ENCODE measurements at places on chromosomes 4 and X.

DNA sequence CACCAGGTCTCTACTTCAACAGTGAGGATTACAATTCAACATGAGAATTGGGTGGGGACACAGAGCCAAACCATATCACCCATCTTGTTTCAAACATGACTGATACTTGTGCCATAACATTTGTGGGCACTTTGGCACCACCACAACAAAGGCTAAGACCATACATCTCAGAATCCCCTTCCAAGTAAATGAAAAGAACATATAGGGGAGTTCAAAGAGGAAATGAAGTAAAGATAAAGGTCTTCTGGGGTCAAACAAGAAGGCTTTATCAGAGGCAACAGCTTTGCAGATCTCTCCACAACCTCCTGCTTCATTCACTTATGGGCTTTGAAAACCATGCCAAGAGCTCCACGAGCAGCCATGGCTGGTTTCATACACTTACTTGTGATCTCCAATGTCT is 122.7 kb downstream of the ANKRD50 start:
- DNase-seq: no peak

DNA sequence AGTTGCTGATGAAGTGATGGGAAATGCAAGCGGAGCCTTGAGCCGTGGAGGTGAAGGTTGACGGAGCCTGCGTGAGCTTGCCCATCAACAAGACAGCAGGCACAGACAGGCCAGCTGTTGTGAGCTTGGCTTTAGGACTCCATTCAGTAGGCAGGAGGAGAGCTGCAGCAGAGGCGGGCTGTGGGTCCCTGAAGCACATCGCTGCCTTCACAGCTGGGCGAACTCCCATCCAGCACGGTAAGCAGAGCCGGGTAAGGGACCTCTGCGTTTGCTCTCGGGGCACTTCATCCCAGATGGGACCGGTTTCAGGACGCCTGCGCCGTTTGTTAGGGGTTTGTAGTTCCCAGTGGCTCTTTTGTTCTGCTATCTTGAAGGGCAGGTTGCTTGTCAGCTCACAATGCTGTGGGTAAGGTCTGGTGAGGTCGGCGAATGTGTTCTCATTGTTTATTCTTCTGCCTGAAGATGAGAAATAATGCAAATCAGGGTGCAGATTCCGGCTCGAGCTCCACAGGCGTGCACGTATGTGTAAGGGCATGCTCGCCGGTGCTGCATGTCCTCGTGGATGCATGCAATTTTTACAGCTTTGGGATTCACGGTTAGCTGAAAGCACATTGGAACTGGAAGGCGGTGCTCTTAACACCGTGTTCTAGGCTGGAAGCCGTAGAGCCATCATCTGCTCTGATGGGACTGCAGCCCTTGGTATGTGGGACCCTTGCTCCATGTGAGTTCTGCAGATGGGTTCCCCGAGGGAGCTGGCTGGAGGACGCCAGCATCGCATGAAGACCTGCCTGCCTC is 54.6 kb upstream of the CLDN34 start:
- DNase-seq: no peak

DNA sequence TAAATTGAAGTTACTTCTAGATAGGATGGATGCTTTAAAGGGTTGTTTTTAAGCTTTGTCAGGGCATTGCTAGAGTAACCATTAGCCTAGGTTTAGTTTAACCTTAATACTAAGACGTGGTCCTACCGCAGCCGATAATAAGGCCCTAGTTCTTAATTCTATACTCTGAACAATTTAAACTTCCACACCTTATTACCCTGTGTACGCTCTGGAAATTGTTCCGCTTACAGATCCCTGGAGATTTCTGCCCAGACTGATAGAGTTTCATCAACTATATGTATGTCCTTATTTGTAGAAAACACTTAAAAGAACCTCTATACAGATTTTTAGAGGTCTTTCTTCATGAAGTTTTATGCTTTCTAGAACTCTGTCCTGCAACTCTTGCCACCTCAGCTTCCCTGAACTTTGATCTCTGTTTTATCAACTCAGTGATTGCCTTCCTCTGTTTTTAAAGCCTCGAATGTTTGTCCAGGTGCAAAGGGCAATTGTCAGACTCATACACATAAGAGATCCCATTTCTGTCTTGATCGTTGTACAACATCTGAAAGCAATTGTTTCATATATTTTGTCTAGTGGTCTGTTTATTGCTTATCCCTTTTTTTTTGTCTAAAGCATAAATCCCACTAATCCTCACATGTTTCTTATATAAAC is 71.1 kb upstream of the VCX start:
- DNase-seq: peak; percentile 6

GRCh38 chrX:37847733-37848197 is 394 bp upstream of the DYNLT3 start:
- no peak for DNase-seq

GRCh38 chrX:63740382-63740781 is 44.6 kb downstream of the ARHGEF9 start:
- no peak for DNase-seq

GRCh38 chr4:1794809-1795298 is 1.8 kb downstream of the FGFR3 start:
- no peak for DNase-seq

GRCh38 chr4:53905276-53905940 is 159.0 kb downstream of the CHIC2 start:
- DNase-seq: no peak

GRCh38 chr4:73068491-73069337 is 802 bp downstream of the COX18 start:
- DNase-seq: no peak

DNA sequence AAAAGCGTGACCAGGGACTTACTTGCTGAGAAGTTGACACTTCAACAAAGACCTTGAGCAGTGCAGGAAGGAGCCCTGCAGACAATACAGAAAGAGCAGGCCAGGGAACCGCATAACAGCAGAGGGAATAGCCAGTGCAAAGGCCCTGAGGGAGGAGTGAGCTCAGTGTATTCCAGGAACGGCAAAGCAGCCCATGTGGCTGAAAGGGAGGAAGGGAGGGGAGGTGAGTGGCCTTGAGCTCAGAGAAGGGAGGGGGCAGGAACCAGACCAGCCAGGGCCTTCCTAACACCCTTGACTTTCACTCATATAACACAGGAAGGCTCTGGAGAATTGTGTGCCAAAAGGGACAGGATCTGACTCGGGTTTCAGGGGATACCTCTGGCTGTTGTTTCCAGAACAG is 112.2 kb downstream of the BCOR start:
- DNase-seq: no peak

DNA sequence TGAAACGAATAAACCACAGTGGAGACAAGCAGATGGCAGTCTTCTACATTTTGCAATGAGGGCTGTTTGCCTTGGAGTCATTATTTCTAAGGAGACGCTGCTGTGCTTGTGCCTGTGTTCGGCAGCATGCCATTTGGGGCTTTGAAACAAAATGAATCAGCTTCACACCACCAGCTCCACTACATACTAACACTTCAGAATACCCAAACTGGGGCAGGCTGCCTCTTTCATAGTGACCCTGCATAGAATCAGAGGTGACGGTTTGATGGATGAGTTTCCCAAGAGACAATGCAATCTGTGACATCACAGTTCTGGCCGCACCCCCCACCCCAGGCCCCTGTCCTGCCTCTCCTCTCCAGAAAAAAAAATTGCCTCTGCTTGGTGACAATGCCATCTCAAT is 57.1 kb upstream of the MID1 start:
- DNase-seq: no peak

- DNase-seq: no peak
Measured at GRCh38 chr4:35250331-35250730, 994.0 kb downstream of the ARAP2 start.

DNA sequence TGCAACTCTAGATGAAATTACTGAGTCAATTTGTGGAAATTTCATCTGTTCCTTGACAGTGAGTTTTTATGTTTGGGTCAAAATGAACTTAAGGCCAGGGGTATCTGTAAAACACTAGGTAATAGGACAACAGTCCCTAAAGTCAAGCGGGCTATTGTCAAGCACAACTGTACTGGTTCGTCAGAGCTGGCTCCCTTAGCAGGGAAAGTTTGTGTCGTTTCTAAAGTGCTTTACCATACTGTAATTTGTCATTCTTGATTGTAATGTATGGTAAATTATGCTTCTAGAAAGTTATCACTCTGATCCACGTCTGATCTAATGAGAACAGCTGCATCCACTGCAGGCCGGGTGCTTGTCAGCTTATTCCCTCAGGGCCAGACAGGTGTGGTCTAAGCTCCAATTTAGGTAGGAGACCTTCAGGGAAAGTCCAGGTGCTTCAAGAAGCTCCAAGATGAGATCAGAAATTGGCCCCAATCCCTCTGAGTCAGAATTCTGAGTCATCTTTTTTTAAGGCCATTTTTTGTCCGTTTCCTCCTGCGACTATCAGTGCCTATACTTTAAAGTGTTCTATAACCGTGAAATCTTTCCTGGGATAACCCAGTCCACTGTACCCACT is 92.2 kb downstream of the PALLD start:
- DNase-seq: no peak

GRCh38 chrX:103774070-103774642 is 2.5 kb upstream of the PLP1 start:
- DNase-seq: no peak

GRCh38 chr4:8402640-8403039 is 37.9 kb downstream of the ACOX3 start:
- DNase-seq: no peak

DNA sequence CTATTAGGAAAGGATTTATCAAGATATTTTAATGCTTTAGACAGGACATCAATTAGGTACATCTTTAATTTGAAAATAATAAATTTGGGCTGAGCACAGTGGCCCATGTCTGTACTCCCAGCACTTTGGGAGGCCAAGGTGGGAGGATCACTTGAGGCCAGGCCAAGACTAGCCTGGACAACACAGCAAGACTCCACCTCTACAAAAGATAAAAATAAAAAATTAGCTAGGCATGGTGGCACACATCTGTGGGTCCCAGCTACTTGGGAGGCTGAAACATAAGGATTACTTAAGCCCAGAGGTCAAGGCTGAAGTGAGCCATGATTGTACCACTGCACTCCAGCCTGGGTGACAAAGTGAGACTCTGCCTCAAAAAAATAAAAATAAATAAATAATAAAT is 59.6 kb upstream of the IRF2 start:
- DNase-seq: no peak

DNA sequence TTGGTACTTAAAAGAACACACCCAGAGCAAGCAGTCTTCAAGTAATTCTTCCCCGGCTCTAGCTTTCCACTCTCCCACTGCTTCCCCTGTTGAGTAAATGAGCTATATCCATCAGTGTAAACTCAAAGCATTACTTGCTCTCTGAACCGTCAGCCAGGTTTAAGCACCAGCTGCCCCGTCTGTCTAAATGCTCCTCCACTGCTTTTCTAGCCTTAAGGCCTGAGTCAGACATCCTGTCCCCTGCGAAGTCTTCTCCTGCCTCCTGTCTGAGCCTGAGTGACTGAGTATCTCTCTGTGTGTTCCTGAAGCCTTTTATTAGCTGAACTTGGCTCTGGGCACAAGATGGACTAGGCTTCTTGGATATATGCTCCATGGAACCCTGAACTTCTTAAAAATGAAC is 205.1 kb downstream of the STK32B start:
- DNase-seq: no peak

DNA sequence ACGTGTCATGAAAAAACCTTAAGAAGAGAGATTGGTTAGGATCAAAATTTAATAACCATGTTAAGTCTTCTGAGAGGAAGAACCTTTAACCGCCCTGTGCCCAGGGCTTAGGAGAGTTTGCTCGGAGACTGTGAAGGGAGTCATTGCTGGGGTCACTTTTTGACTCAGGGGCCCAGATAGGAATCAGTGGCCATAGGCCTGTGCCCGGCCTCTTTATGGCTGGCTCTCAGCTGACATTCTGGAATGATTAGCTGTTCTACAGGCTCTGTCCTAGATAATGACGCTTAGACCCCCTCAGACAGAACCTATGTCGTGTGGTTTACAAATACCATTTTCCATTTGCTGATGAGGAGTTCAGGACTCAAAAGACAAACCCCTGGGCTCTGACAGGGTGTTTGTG is 174.1 kb downstream of the DCLK2 start:
- DNase-seq: no peak

DNA sequence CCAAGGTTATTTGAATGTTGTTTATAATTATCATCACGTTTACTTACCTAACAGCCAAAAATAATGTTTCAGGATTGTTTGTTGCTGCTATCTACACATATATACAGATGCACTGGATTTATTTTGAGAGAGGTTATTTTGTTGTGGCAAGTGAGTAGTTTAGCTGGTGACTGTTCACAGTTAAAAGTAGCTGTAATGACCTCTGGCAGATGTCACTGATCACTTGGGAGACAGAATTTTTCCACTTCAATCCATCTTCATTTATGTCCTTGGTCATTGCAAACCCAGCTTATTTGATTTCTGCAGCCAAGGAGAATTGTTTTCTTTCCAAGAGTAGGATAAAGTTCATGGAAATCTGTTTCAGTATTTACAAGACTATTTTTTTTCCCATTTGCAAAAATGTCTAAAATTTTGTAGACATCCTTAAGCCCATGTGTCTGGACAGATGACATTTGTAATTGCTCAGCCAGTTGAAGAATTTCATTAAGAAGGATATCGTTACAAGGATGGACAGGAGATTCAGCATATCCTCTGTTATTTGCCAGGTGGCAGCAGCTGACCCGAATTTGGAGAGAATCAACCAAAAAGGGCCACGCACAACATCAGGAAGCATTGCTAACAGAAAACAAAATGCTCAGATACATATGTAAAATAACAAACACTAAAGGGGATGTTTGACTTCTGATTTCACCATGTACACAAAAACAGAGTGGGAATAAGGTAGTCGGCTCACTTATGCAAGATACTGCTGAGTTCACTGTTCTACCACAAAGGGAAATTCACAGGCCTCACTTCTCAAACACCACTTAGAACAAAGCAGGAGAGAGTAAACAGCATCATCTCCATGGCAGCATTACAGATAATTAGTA is 64.5 kb downstream of the GPRIN3 start:
- peak; percentile 58 for DNase-seq

DNA sequence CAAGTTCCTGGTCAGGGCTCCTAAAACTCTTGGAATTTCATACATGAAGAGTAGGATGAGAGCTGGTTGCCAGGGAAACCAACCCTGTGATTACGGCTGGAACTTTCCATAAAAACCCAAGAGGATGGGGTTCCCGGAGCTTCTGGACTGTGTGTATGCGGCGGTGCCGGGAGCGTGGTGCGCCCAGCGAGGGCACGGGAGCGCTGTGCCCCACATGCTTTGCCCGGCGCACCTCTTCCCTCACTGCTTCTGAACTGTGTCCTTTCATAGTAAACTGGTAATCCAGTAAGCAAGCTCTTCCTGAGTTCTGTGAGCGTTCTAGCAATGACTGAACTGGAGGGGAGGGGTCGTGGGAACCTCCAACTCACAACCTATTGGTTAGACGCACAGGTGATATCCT is 152.6 kb downstream of the AFAP1 start:
- DNase-seq: no peak

GRCh38 chrX:149010013-149010852 is 494.9 kb downstream of the IDS start:
- peak; percentile 34 for DNase-seq

GRCh38 chr4:153447175-153447905 is 18.8 kb upstream of the TMEM131L start:
- DNase-seq: no peak

GRCh38 chr4:170025523-170026252 is 507 bp downstream of the MFAP3L start:
- DNase-seq: no peak

GRCh38 chrX:41733939-41734338 is 10.0 kb downstream of the GPR82 start:
- no peak for DNase-seq
